Muscle of back (tissue), 13 donors: ENCODE measurements at places on chromosomes 11 and 22.

GRCh38 chr11:44729713-44730112, 3.0 kb downstream of the TSPAN18 start:
- no peak for DNase-seq

DNA sequence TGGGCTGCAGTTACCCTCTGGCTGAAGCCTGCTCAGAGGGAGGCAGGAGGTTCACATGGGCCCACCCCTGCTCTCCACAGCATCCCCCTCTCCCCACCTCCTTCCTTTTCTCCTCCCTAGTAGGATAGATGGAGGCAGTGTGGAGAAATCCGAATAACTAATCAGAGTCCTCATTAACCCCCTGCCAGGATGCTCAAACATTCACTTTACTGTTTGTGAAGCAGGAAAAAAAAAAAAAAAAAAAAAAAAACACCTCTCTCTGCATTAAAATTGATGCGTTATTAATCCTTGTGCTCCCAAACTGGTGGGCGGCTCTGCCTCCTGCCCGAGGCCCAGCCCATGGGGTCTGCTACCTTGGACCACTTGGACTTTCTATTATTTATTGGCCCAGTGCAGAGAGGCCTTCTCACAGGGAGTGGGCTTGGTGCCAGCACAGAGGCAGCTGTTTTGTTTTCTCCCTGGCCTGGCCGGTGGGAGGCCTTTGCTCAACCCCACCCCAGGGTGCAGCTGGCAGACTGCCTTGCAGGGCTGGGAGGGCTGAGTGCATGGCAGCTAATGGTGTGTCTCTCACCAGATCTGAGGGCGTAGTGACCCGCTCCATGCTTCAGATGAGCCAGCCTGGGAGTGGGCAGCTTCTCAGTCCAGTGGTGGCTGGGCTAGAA, 150.7 kb downstream of the PKNOX2 start:
- DNase-seq = no peak

GRCh38 chr22:30603801-30604200, 3.2 kb upstream of the TCN2 start:
- no peak for DNase-seq

GRCh38 chr11:129546266-129546665, 170.6 kb downstream of the BARX2 start:
- DNase-seq = no peak

- no peak for DNase-seq
Measured at GRCh38 chr11:133388975-133389568, 143.2 kb downstream of the OPCML start.

- no peak for DNase-seq
Measured at GRCh38 chr22:50542416-50542927, 3.2 kb upstream of the KLHDC7B start.

DNA sequence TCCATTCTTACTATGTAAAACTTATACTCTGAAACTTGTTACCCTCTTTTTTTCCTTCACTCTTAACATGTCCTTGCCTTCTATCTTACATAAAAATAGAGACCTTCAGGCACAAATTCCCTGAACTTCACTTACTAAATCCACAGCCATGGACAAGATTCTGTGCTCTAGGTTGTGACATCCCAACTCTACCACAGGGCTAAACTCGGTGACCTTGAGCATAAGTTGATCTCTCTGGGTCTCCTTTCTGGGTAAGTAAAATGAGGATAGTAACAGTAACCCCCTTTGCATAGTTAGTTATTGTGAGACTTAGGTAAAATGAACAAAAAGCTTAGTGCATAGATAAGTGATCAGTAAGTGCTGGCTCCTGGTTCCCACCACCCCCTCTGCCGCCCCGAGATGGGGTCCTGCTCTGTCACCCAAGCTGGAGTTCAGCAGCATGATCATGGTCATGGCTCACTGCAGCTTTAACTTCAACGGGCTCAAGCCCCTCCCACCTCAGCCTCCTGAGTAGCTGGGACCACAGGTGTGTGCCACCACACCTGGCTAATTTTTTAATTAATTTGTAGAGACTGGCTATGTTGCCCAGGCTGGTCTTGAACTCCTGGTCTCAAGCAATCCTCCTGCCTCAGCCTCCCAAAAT, 20.1 kb downstream of the C11orf58 start:
- DNase-seq = no peak

DNA sequence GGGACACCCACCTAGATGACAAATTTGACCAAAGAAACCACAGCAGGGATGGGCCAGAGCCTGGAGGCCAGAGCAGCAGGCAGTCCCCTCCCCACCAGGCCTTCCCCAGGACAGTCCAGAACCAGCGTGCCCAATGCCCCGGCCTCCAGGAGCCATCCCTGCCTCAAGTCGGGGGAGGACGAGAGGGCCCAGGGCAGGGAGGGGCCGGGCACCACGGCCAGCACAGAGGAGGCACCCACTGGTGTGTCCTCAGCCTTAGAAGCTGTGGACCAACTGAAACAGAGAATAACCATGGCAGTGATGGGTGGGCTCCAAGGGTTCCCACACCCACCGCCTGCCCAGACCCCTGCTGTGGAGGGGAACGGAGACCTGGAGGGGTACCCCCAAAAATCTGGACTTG, 28.3 kb upstream of the TCF20 start:
- DNase-seq = no peak

DNA sequence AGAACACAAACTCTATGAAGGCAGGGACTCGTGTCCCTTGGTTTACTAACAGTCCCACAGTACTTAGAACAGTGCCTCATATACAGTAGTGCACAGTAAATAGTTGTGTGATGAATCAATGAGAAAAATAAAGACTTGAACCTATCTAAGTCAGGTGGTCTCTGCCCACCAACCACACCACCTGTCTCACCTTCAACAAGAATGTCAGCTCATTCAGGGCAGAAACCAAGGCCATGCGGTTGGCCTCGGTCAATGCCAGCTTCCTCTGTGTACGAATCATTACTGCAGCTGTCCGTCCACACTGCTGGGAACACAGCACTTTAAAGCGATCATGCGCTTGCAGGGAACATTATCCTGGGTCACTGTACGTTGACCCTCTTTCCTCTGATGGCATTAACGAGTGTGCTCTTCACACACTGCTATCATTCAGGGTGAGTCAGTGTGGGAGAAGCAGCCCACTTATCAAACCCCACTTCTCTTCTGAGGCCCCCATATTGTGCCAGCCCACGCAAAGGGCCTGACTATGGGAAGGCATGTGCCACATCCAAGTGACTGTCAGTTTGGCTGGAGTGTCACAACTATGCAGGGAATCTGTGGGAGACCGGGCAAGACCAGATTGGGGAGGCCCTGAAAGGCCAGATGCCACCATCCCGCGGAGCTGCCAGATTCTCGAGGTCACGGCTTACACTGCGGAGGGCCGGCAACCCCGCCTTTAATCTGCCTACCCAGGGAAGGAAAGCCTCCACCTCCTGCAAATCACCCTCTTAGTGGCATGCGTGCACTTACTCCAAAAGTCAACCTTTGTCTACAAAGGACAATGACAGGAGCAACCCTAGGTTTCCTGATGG, 36.1 kb downstream of the LARGE1 start:
- DNase-seq = no peak

GRCh38 chr11:72274435-72274834, 30.5 kb upstream of the PHOX2A start:
- DNase-seq = no peak

GRCh38 chr11:90661233-90661632, 438.4 kb upstream of the CHORDC1 start:
- DNase-seq = no peak

DNA sequence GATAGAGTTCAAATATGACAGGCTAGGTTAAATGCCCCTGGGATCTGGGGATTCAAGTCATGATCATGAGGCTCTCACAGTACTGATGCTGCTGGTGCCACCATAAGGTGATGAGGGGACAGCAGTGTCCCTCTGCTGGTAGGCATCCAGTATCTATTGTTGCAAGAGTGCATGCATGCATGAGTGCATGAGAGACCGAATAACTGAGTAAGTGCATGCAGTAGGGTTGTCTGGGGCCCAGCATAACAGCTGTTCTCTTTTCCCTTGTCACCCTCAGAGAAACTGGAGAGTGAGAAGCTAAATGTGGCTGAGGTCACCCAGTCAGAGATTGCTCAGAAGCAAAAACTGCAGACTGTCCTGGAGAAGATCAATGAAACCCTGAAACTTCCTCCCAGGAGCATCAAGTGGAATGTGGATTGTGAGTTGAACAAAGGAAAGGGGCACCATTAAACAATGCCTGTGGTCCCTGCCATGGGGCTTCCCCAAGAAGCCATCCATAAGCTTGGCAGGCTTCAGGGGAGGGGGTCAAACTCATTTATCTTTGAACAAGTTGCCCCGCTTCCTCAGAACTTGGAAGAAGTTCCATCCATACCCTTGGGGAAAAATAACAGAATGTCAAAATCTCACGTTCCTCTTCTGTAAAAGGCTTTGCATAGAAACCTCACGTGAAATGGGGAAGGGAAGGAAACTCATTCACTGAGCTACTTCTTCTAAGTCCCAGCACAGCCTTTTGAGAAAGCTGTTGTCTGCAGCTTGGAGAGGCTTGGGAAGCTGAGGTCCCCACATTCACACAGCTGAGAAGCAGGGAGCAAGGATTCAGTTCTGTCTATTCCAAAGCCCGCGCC, 119.0 kb downstream of the PARVA start:
- DNase-seq = no peak

GRCh38 chr11:63705526-63705925, 24.2 kb downstream of the RTN3 start:
- no peak for DNase-seq

- DNase-seq = no peak
Measured at GRCh38 chr22:49049691-49050090, 778.0 kb downstream of the BRD1 start.

DNA sequence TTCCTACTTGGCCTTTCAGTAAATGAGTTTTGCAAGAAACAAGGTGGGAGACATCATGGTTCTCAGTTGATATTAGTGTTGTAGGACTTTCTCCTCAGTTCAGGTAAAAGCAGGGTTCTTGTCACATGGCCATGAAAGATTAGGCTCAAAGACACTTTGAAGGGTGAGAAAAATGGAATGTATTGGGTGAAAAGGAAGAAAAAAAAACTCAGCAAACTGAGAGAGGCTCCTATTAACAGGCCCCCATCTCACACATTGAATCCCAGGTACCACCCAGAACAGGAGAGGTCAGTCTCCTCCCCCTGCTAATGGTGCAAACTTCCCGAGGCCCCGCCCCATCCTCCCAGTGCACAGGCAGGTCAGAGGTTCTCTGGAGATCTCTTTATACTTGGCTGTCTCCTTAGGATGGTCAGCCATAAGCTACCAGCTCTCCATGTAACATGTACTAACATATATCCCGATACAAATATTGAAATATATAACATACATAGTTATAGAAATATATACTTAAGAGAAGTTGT, 62.2 kb downstream of the MICAL2 start:
- no peak for DNase-seq

DNA sequence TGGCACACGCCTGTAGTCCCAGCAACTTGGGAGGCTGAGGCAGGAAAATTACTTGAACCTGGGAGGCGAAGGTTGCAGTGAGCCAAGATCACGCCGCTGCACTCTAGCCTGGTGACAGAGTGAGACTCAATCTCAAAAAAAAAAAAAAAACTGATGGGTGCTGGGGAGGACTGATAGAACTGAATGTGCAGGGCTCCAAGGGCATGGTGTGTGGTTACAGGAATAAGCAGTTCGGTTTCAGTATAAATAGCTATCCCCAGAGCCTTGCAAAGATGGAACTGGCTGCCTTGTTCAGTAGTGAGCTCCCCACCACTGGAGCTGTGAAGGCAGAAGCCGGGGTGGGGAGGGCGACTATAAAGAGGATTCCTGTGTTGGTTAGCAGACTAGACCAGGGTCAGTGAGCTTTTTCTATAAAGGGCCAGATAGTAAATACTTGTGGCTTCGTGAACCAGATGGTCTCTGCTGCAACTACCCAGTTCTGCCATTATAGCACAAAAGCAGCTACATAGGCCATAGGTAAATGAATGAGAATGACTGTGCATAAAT, 5.9 kb downstream of the TOM1 start:
- DNase-seq = no peak

- DNase-seq = no peak
Measured at GRCh38 chr11:124658986-124659385, 14.6 kb downstream of the SIAE start.

- DNase-seq = no peak
Measured at GRCh38 chr11:134049303-134049702, 19.6 kb upstream of the JAM3 start.

- no peak for DNase-seq
Measured at GRCh38 chr11:428295-428694, 13.5 kb upstream of the SIGIRR start.

DNA sequence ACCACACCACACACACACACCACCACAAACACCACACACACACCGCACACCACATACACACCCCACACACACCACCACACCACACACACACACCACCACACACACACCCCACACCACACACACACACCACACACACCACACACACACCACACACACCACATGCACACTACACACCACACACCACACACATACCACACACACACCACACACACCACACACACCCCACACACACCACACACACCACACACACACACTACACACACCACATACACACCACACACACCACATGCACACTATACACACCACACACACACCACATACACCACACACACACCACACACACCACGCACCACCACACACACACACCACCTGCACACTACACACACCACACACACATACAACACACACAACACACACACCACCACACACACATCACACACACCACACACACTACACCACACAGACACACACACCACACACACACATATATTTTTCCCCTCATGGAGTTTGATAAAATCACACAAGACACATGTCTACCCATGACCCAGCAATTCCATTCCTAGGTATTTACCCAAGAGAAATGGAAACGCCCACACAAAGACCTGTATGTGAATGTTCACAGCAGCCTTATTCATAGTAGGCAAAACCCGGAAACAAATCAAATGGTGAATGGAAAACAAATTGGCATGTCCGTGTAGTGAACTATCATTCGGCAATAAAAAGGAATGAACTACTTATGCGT, 14.3 kb downstream of the CD5 start:
- no peak for DNase-seq

DNA sequence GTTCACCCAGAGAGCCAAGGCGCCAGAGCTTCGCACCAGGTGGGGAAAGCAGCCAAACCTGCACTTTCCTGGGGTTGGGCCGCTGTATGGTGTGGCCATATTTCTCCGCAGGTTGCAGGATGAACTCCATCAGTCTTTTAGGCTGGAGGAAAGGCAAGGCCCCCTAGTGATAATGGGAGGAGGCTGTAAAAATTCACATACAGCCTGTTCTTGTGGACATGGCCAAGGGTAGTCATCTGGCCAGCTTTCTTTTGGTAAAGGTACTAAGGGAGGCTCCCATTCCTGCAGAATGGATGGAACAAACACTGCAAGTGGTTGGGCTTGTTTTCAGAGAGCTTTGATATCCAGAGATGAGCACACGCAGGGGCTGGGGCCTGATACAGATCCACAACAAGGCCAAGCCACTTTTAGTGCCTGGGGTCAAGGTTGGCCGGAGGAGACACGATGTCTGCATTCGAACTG, 29.6 kb downstream of the C22orf31 start:
- no peak for DNase-seq
